ENCODE measurements at places on chromosomes 16 and 17. TPM values are rescaled to one million over a fixed set of nuclear protein-coding genes. Genes with fewer than 3 reads are reported as not detected.

GRCh38 chr16:53771655-53772497 lies 67.9 kb downstream of the FTO start:
- DNase-seq = no peak
- H3K27me3 ChIP-seq = no peaks in the 10 kb centered on the region
- H3K27ac ChIP-seq = no peak overlapping the region

- DNase-seq = no peak
- H3K27me3 ChIP-seq = no peaks in the 10 kb centered on the region
- H3K27ac ChIP-seq = no peak overlapping the region
Measured at GRCh38 chr17:7809086-7809790, 24.8 kb upstream of the KDM6B start.

DNA sequence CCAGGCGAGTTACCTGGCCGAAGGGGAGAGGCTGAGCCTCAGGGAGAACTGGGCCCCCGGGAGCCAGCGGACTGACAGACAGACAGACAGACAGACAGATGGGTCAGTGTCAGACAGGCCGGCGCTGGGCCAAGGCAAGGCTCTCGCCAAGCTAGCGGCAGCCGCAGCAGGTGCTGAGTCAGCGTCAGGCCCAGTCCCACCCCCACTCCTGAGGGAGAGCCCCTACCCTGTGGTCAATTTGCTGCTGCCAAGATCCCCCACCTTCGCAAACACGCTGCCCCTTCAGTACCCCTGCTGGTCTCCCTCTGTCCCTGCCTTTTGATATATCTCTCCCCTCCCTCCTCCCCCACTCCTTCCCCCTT lies 1.5 kb downstream of the FGF11 start:
- no peak overlapping the region for H3K27ac ChIP-seq
- H3K27me3 ChIP-seq = peaks cover 44% of the 10 kb centered on the region
- H3K4me1 ChIP-seq = peaks cover 55% of the 10 kb centered on the region
- no peak overlapping the region for H3K4me3 ChIP-seq
- no peaks in the 10 kb centered on the region for H3K36me3 ChIP-seq

DNA sequence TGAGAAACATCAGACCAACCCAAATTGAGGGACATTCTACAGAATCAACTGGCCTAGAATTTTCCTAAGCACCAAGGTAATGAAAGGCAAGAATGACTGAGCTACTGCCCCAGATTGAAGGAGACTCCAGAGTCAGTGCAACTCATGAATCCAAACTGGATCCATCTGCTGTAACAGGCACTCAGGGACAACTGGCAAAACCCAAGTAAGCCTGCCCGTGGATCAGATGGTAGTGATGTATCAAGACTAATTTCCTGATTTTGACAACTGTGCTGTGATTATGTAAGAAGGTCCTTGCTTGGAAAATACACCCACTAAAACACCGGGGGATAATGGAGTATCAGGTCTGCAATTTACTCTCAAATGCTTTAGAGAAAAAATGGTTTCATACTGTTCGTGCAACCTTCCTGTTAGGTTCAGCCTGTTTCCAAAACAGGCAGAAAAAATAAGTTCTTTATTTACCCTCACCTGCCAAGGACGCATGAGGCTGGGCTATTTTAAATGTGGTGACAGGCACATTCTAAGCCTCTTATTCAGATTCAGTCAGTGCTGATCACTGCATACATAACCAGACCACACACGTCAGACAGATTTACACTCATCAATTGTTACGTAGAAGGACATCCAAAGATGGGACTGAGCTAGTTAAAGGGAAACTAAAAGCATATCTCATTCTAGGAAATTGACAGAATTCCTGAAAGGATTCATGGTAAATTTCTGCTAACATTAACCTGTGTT lies 7.0 kb downstream of the MBTPS1 start:
- H3K4me3 ChIP-seq = no peak overlapping the region
- peaks cover 42% of the 10 kb centered on the region for H3K4me1 ChIP-seq
- H3K27me3 ChIP-seq = no peaks in the 10 kb centered on the region
- DNase-seq = no peak

GRCh38 chr16:1182316-1182671 lies 29.4 kb downstream of the CACNA1H start:
- H3K27ac ChIP-seq = no peak overlapping the region
- H3K36me3 ChIP-seq = no peaks in the 10 kb centered on the region
- H3K4me3 ChIP-seq = no peak overlapping the region
- no peaks in the 10 kb centered on the region for H3K27me3 ChIP-seq
- DNase-seq = no peak

DNA sequence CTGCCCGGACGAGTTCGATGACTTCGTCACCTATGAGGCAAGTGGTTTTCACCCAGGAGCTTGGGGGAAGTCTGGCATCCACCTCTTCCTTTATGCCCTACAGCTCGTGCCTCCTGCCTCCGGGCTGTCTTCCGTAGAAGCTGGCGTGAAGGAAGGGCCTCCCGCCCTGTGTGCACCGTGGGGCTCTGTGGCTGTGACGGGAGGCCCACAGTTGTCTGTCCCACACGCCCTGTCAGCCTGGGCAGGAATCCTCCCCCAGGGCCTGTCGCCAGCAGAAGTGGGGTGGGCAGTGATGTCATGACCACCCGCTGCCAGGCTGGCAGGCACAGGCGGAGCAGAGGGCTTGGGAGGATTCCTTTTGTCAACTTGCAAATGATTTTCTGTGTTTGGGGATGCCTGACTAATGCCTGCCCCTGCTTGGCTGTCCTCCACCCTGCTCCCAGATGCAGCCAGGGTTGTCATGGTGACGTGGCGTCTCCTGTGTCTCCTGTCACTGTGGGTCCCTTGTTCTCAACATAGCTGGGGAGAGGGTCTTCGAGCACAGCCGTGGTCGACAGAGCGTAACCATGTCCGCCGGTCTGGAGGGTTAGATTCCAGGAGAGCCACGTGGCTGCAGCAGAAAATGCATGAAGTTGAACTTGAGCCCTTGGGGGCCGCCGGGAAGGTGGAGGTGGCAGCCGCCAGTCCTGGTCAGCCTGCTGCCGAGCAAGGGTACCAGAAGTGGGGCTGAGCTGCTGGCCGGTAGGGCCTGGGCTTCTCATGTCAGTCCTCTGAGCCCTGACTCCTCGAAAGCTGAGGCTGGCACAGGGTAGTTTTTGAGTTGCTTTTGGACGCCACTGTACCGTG lies 46.1 kb downstream of the RAB11FIP3 start:
- DNase-seq = no peak
- H3K4me3 ChIP-seq = no peak overlapping the region
- H3K36me3 ChIP-seq = no peaks in the 10 kb centered on the region
- H3K27ac ChIP-seq = no peak overlapping the region
- no peaks in the 10 kb centered on the region for H3K27me3 ChIP-seq

DNA sequence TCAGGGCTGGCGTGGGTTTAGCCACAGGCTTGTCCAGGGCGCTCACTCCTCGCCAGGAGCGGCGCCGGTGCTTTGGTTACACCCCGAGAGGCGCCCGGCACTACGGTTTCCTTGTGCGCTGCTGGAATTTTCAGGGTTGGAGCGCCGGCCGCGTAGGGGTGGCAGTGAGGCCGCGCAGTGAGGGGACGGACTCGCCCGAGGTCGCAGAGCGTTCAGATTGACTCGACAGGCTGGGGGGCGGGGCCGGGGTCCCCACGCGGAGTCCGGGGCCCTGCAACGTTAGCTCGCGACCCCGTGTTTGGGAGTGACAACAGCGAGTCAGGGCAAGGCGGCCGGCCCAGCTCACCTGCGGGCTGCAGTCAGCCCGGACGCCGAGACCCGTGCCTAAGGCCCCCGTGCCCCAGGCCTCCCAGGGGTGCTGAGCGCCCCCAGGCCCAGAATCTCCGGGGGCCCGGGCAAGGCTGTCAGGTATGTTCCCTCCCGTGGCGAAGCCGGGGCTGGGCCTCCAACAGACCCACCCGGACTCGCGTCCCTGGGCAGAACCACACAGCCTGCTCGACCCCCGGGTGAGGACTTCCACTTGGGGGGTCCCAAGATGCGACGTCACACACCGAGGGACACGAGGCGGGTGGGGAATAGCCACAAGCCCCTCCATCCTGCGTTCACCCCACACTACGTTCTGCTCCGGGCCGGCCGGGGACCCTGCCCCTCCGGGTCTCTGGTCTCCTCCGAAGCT lies 1.3 kb upstream of the ACTG1 start:
- H3K27me3 ChIP-seq = no peaks in the 10 kb centered on the region
- peak overlapping the region; percentile 65 for H3K4me3 ChIP-seq
- H3K36me3 ChIP-seq = peaks cover 31% of the 10 kb centered on the region
- peak overlapping the region; percentile 78 for H3K27ac ChIP-seq

DNA sequence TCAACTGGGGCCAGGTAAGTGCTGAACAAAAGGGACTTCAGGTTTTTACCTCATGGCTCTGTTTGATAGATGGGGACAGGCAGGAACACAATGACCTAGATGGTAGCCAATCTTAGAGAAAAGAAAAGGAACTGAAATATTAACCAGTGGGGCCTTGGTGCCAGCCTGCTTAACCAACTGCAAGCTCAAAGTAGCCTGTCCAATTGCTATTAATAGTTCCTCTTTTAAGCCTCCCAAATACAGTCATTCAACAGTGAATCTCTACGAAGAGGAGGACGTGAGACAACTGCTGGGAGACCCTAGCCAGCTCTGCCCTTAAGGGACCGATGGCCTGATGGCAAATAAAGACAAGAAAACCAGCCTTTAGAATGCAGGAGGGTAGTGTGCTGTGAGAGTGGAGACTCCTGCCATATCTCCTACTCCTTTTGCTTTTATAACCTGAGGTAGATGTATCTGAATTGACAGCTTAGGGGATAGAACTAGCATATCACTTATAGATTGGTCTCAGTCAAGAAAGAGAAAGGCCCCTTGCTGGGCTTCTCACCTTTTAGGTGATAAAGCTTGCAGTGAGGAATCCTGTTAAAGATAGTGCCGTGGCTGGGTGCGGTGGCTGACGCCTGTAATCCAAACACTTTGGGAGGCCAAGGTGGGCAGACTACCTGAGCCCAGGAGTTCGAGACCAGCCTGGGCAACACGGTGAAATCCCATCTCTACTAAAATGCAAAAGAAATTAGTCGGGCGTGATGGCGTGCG lies 28.3 kb downstream of the ARSG start:
- peaks cover 48% of the 10 kb centered on the region for H3K4me1 ChIP-seq
- no peak overlapping the region for H3K4me3 ChIP-seq
- no peak for DNase-seq
- H3K36me3 ChIP-seq = no peaks in the 10 kb centered on the region

GRCh38 chr16:81487301-81487720 lies 42.7 kb downstream of the CMIP start:
- no peak overlapping the region for H3K27ac ChIP-seq
- no peaks in the 10 kb centered on the region for H3K27me3 ChIP-seq
- H3K36me3 ChIP-seq = no peaks in the 10 kb centered on the region
- H3K4me1 ChIP-seq = no peaks in the 10 kb centered on the region

DNA sequence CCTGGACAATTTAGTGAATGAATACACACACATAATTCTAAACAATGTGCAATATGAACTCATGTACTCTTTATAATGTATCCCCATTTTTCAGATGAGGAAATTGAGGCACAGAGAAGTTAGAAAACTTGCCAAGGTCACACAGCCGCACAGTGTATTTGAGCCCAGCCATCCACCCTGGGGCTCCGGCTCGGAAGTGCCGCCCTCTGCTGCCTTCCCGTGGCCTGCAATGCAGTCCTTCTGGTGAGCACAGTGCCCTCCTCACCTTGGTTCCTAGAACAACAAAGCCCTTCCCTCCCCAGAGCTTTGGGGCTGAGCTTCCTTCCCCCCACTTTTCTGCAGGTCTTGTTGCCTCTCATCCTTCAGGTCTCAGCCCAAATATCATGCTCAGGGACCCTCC lies 63.7 kb downstream of the C16orf78 start:
- H3K4me3 ChIP-seq = no peak overlapping the region
- no peaks in the 10 kb centered on the region for H3K36me3 ChIP-seq
- peaks cover 18% of the 10 kb centered on the region for H3K4me1 ChIP-seq
- H3K27ac ChIP-seq = no peak overlapping the region

DNA sequence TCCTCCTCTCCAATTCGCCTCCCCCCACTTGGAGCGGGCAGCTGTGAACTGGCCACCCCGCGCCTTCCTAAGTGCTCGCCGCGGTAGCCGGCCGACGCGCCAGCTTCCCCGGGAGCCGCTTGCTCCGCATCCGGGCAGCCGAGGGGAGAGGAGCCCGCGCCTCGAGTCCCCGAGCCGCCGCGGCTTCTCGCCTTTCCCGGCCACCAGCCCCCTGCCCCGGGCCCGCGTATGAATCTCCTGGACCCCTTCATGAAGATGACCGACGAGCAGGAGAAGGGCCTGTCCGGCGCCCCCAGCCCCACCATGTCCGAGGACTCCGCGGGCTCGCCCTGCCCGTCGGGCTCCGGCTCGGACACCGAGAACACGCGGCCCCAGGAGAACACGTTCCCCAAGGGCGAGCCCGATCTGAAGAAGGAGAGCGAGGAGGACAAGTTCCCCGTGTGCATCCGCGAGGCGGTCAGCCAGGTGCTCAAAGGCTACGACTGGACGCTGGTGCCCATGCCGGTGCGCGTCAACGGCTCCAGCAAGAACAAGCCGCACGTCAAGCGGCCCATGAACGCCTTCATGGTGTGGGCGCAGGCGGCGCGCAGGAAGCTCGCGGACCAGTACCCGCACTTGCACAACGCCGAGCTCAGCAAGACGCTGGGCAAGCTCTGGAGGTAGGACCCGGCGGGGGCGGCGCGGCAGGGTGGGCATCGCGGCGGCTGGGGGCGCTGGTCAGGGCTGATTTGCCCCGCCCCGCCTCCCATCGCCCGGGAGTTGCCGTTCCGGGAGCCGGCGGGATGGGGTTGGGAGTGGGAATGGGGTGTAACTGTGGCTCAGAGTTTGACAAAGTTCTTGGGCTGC lies 567 bp downstream of the SOX9 start:
- no peak overlapping the region for H3K27ac ChIP-seq
- DNase-seq = no peak
- peaks cover 24% of the 10 kb centered on the region for H3K27me3 ChIP-seq
- H3K36me3 ChIP-seq = no peaks in the 10 kb centered on the region
- H3K4me3 ChIP-seq = no peak overlapping the region
- peaks cover 7% of the 10 kb centered on the region for H3K4me1 ChIP-seq

GRCh38 chr16:69848637-69849545 lies 86.8 kb downstream of the WWP2 start:
- H3K4me1 ChIP-seq = no peaks in the 10 kb centered on the region
- H3K36me3 ChIP-seq = peaks cover 5% of the 10 kb centered on the region
- no peak for DNase-seq
- H3K27ac ChIP-seq = no peak overlapping the region
- no peaks in the 10 kb centered on the region for H3K27me3 ChIP-seq
- H3K4me3 ChIP-seq = no peak overlapping the region

Gene SPNS3
- total RNA-seq = 2.0 TPM

Gene IKZF3
- 116 TPM for total RNA-seq

Gene MT1M
- total RNA-seq = not detected

Gene IL21R
- total RNA-seq = 28.3 TPM

Gene PIK3R5
- total RNA-seq = 89.4 TPM

Gene ZNF778
- 13.1 TPM for total RNA-seq

Gene ITGB4
- 1.2 TPM for total RNA-seq

Gene NPIPB5
- 387 TPM for total RNA-seq
